Neural crest cell (in vitro differentiated cells): ENCODE measurements at places on chromosomes 4 and X.

DNA sequence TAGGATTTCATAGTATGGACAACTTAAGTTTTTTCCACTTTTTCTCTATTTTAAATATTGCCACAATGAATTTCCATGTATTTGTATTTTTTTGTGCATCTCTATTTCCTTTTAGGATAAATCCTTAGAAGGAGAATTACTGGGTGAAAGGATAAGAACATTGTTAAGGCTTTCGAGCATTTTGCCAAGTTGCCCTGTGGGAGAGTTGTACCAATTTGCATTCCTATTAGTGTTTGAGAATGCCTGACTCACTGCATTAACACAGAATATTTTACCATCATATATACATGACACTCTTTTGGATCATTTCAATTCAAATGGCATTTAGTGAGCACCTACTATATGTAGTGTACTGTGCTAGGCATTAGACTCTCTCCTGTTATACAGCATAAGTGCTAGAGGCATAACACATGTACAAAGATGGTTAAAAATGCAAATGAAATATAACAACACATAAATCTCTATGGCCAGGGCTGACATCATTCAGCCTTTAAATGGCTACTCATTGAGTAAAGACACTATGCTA, 57.0 kb downstream of the PLAC1 start:
- DNase-seq: no peak

DNA sequence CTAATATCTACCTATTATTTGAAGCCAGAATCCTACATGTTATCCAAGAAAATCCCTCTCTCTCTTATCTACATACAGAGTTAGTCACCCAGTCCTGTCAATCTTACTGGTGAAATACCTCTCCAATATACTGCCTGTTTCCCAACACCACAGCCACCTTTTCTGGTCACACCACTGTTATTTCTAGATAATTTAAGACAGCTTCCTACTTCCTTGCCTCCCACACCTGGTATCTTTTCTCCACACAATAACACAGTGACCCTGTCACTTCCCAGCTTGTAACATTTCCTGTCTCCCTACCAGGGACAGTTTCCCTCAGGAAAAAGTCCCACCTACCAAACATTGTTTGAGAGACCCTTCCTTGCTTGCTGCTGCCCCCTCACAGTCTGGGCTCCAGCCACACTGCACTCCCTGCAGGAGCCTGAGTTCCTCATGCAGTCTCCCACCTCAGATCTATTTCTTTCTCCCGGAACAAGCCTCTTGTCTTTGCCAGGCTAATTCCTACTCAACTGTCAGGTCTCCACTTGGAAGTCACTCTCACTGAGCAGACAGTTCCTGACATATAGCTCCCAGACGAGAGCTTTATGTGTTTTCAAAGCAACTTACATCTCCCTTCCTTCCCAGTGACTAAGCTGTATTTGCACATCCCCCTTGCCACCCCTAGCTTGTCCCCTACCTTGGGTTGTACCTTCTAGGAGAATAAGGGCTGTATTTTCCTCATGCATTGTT, 73.6 kb upstream of the QRFPR start:
- DNase-seq: no peak

DNA sequence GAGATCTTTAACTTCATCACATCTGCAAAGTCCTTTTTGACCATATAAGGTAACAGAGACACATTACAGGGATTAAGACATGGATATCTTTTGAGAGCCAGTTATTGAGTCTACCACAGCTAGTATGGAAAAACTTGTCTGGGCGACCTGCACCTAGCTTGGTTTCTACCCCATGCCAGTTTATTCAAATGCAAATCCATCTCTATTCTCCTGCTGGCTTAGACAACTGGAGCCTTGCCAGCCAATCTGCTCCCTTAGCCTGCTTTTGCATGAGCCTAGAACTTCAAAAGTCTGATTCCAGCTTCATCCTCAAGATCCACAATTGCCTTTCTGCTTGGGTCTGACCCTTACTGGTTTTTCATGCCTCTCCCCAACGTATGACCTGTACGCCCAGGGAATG, 212.0 kb upstream of the AFF2 start:
- DNase-seq: no peak

DNA sequence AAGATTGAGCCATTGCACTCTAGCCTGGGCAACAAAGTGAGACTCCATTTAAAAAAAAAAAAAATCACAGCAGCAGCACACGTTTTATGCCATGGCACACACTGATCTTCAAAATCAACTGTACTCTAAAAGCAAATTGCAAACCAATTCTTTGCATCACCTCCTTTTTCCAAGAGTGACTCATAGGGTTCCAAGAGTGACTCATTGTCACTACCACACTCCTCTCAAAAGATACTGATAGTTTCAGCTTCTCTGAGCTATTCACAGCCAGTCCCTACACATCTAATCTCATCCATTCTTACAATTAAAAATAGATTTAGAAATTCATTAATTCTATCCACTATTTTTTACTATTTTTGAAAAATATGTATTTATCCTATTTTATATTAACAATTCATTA, 1494.9 kb upstream of the AGA start:
- DNase-seq: no peak

DNA sequence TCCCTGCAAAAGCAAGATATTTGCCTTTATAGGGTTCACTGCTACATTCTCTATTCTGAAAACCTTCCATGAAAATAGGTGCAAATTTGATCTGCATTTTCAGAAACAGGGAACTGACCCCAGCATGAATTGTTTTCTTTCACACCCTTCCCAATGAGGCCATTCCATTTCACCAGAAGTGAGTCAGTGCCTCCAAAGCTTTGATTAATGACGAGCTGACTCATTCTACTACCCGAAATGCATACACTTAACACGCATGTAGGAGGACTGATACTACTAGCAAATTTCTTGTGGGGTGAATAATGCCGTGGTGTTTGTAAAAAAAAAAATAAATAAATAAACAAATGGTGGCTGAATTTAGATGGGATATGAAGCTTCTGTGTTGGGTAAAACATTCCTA, 146.9 kb upstream of the FGF13 start:
- DNase-seq: no peak

- DNase-seq: no peak
Observed at GRCh38 chr4:84547211-84547610, 35.7 kb upstream of the CDS1 start.

DNA sequence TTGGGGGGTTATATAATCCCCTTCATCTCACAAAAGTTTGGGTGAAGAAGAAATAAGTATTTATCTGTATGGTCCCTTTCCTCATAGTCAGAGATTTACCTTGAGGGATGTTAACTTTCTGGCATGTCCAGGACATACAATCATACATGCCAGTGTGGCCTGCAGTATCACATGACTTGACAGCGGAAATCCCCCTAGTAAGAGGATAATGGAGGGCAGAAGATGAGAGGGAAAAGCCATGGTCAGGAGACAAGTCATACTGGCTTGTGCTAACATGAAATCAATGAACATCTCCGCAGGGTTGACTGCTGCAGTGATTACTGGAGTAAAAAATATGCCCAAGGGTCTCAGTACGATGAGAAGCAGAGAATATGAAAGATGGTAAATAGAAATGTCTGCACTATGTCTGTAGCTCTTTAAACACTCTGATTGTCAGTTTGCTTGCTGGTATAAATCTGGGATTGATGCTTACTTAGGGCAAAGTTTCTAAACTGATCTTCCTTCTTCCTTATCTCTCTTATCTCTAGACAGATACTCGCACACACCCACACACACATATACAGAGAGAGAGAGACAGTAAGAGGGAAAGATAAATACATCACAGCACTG, 1385.6 kb upstream of the ADGRL3 start:
- DNase-seq: no peak

- no peak for DNase-seq
Observed at GRCh38 chr4:66330125-66330524, 659.8 kb upstream of the EPHA5 start.

DNA sequence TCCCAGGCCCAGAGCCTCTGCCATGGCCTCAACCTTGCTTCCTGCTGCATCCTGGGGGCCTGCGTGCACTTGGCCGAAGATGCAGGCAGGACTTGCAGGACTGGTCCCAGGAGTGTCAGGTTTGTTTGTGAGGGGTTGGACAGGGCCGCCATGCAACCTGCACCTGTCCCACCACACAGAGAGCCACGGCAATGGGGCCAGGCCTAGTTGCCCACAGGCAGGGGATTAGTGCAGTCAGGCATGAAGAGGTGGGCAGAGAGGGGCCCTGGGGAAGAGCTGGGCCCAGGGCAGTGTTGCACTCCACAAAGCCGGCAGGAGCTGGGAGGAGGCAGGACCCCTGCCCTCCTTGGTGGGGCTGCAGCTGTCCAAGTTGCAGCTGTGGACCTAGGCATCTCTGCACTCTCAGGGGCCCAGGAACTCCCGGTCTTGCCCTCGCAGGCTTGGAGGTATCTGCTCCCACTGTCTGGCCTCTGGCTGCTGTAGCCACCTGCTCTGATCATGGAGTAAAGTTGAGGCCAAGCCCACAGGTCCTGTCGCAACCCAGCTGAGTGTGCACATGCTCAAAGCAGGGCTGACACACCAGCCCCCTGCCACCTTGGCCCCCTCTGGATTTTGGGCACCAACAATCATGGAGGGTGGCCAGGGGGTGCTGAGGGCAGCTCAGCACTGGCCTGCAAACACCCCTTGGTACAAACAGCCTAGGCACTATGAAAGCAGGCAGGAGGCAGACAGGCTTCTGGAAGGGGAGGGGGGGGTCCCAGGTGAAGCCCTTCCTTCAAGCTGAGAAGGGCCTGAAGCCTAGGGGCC, 190.4 kb upstream of the PCDH10 start:
- no peak for DNase-seq

GRCh38 chrX:119410027-119410819, 11.1 kb downstream of the SLC25A43 start:
- no peak for DNase-seq

GRCh38 chr4:169765835-169766234, 8.1 kb upstream of the HPF1 start:
- no peak for DNase-seq

DNA sequence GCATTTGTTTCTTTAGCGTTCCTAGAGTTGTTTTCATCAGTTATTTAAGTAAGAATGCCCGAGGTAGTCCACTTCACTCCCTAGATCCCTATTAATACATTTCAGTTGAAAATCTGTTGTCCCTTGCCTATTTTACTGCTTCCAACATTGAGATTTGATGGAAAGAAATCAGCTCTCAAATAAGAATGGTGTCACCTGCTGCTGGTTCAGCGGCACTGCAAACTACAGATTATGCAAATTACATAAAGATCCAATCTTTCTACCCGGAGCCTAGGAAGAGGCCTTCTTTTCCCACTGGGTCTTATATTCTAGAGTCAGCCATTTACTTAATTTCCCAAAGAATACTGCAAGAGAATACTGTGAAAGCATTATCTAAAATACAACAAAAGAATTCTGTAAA, 597.6 kb upstream of the MAGEB2 start:
- no peak for DNase-seq
